ENCODE measurements at places on chromosomes 11 and 22.

GRCh38 chr11:132898021-132898420 lies 634.3 kb downstream of the OPCML start:
- DNase-seq, result no peak

DNA sequence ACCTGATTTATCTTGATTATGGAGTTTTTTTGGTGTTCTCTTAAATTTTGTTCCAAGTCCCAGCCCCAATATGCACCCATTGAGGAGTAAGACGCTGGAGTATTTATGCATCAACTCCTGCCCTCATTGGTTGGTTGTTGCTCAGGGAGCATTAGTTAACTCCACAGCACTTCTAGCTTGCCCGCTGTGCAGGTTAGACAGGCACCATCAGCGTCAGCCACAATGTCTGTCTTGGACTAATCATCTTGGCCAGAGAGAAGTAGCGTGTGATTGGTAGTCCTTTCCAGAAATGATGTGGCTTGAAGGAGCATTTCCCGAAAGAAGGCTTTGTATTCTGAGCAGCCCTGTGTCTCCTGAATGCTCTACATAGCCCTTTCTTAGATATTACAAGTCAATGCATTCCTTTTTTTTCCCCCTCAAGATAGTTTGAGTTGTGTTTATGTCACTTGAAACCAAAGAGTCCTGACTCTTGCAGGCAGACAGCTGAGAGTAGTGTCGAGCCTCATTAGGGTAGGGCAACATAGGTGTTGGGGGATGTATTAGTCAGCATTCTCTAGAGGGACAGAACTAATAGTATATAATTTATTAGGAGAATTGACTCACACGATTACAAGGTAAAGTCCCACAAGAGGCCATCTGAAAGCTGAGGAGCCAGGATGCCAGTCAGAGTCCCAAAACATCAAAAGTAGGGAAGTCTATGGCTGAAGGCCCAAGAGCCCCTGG lies 94.6 kb upstream of the RCN1 start:
- no peak for DNase-seq

DNA sequence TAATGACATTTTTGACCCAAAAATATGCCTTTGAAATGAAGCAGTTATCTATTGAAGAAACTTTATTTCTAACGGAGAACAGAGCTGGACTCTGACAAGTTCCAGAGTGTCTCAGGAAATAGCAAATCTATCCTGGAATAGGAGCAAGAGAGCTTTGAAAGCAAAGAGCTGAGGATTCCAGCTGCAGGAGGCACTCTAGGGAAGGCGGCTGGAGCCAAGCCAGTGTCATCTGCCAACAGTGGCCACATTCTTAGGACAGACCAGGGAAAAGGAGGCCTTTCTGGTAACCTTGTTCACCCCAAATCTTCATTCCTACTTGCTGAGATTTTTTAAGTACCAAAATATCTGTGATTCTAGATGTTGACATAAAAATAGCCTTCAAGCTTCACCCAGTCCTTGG lies 493.5 kb upstream of the B3GAT1 start:
- DNase-seq, result no peak

- DNase-seq, result no peak
These were observed 682.6 kb downstream of the KCNA4 start for GRCh38 chr11:29333993-29334775.

DNA sequence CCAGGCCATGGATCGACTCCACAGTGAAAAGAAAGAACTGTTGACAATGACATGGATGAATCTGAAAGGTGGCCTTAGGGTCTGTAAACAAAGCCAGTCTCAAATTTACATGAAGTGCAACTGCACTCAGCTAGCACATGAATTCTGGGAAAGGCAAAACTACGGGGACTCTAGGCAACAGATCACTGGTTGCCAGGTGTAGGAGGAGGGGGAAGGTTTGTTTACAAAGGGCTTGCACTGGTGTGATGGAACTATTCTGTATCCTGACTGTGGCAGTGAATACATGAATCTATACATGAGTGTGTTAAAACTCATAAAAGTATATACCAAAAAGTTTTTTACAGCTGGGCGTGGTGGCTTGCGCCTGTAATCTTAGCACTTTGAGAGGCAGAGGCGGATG lies 27.3 kb downstream of the ALX4 start:
- DNase-seq, result no peak

Measured in activated CD4-positive, alpha-beta memory T cell treated with anti-CD3 and anti-CD28 coated beads for 36 hours (primary cell).